Stimulated activated CD4-positive, alpha-beta T cell treated with anti-CD3 and anti-CD28 coated beads, Interleukin-1b, Interleukin-23, amount 100 ng/mL, for 48 hours (primary cell): ENCODE measurements at places on chromosomes 11 and 22.

- no peak for DNase-seq
Observed at GRCh38 chr22:26556904-26557303, 33.0 kb downstream of the TPST2 start.

GRCh38 chr11:74770456-74770855 is 21.8 kb downstream of the RNF169 start:
- DNase-seq, result no peak

GRCh38 chr22:32589007-32589406 is 114.4 kb downstream of the FBXO7 start:
- no peak for DNase-seq

DNA sequence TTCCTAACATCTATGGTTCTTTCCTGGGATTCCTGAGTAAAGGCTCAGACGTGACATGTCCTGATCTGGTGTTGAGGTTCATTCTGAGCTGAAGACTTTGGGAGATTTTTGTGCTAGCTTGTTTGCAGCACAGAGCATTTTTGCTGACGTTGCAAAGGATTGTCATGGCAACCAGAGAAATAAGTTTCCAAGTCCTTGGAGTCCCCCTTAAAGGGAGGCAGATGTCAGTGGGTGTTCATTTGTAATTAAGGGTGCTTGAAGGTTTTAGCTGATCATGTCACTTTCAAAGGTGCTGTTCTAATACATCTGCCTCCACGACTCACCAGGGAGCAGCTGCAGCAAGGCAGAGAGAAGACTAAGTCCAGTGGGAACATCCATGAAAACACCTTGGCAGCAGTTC is 5.4 kb upstream of the SYN3 start:
- DNase-seq, result no peak

- no peak for DNase-seq
Observed at GRCh38 chr11:36507824-36508489, 2.1 kb downstream of the TRAF6 start.

DNA sequence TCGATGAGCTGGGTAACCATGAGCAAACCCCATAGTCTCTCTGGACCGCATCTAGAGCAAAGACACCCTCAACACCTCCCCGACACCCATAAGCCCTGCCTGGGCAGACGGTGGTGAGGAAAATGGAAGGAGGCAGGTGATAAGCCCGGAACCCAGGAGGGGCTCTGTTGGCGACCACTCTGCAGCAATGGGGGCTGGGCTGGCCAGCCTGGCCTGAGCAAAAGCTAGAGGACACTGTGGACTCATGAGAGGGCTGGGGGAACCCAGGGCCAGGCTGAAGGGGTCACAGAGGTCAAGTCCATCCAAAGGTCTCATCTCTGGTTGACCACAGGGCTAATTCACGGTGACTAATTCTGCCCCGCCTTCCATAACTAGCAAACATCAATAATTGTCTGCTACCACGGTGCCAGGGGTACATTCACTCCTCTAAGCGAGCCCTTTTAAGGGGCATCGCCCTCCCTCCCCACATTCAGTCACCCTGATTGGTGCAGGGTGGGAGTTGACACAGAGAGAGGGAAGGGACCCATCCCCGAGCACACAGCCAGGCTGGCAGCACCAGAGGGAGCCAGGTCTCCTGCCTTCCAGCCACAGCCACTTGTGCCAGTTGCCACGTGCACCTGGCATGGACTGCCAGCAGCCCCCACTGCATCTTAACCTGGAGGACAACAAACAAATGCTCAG is 4.0 kb downstream of the PYGM start:
- no peak for DNase-seq

DNA sequence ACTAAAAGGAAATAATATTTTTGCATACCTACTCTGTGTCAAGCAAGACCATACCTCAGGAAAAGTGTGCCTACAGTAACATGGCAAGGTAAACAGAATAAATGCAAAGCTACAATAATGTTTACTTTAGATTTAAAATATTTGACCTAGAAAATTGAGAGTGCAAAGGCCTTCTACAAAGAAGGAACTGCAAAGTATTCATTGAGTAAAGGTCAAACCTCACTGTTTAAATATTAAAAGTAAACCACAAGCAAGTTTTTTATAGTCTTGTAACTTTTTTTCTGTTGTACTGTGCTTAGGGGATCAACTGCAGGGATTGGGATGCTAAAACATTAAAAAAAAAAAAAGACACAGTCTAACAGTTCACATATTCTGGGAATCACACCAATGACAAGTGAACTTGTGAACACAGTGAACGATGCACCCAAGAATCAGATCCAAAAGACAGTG is 48.8 kb downstream of the CWF19L2 start:
- DNase-seq, result no peak

- DNase-seq, result no peak
Observed at GRCh38 chr11:87851234-87851633, 324.0 kb downstream of the RAB38 start.

GRCh38 chr11:8908099-8908498 is 2.9 kb upstream of the AKIP1 start:
- no peak for DNase-seq

DNA sequence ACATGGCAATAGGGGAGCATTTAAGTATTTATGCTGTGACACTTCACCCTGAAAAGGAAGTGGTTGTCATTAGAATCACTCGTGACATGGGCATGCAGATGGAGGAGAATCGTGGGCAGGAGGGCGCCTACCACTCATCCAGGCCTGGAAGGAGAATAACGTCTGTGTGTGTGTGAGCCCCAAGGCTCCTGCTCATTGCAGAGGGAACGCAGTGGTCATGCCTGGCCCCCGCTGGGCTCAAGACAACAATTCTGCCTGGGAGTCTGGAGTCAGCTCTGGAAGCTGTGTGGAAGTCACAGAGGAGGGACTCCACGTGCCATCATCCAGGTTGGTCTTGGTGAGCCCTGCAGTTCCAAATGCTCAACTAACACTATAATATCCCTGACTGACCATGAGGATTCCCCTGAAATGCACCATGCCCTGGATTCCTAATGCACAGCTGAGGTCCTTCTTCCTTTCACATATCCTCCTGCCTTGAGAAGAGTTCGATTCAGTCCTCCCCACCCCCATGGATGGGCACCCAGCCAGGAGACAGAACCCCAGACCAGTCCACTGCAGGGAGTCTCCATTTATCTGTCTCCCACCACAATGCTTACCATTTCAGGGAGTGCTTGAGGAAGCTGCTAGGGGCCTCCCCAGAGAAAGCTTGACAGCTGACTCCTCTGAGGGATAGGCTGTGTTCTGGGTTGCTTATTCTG is 446.9 kb upstream of the B3GAT1 start:
- DNase-seq, result no peak

- DNase-seq, result peak; percentile 54
Observed at GRCh38 chr22:36252754-36253522, at the start of gene APOL1. APOL1 (plus strand) TSS chr22:36253133; CDS start chr22:36254956, 1,823 bp downstream.

DNA sequence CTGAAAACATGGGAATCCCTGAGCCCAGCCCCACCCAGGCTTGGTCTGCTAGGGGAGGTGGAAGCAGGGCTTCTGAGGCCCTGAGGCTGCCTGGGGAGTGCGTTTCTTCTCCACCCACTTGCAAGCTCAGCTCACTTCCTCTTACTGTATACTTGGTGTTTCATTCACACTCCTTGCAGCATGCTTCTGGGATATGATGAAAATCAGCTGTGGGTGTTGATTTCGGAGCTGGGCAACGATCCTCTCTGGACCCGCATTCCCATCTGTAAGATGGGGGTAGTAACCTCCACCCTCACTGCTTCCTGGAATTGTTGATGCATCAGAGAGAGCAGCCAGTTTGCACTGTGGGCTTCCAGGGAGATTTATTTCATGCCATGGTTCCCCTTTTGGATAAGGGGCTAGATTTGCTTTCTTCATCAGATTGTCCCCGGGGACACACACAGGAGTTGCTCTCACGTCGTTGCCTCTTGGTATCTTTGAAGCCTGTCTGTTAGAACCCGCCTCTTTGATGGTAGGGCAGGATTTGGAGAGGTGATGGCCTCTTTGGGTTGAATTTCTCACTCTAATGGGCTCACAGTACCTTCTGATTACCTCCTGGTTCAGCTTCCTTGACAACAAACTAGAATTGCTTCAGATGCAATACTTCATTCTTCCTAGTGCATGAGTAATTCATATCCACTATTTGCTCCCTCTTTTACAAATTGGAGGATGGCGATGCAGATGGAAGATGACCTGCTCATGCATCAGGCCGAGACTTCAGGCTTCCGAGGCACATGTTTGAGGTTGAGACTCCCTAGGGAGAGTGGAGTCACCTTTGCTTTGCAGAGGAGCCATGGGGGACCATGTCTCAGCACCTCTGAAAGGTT is 40.4 kb downstream of the BCR start:
- peak; percentile 19 for DNase-seq

GRCh38 chr11:118911880-118912741 is 13.6 kb downstream of the BCL9L start:
- peak; percentile 83 for DNase-seq

- no peak for DNase-seq
Observed at GRCh38 chr22:18000441-18001039, 23.8 kb downstream of the MICAL3 start.

DNA sequence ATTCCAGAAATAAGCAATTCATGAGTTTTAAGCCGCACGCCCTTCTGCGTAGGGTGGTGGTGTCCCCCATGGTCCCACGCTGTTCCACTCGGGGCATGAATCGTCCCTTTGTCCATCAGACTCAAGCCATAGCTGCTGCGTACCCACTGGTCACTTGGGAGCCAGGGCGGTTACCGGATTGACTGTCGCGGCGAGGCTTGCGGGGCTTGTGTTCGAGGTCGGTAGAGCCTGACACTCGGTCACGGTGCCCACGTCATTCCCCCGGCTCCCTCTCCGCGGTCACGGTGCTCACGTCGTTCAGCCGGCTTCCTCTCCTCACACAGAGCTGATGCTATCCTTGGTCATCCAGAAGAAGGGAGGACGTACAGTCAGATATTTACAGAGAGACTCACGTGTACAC is 1227.0 kb downstream of the BRD1 start:
- no peak for DNase-seq
